ENCODE measurements at places on chromosomes 2 and 18.
A peak's percentile ranks its signal among the peaks of the same experiment; 100 is the strongest.

GRCh38 chr2:214676421-214677089 is 132.9 kb downstream of the BARD1 start:
- DNase-seq: no peak

GRCh38 chr18:75167137-75167536 is 41.8 kb downstream of the PTGR3 start:
- no peak for DNase-seq

DNA sequence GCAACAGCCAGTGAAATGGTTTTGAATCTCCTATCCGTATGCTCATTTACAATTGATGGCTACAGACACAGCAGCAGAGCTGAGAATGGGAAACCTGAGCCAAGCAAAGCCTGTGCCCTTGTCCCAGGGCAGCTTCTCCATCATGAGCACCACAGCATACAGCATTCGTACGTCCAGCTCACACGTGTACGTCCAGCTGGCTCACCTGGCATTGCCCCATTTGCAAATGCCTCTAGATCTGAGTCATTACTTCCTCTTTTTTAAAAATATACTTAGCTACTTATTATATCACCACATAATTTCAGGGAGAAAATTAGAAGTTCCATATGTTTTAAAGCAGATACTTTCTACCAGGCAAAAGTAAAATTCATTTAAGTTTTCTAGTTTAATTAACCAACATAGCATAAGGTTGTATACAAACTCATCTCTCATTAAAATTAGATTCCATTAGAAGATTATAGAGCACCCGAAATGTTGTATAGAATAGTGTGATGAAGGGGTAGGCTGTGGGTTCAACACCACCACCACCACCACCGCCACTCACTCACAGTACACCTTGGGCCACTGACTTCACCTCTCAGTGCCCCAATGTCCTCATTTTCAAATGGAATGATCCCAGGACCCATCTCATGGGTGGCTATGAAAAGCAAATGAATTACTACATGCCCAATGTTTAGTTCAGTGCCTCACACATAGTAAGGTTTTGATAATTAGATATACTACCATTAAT is 31.4 kb upstream of the TMEM177 start:
- DNase-seq: no peak

DNA sequence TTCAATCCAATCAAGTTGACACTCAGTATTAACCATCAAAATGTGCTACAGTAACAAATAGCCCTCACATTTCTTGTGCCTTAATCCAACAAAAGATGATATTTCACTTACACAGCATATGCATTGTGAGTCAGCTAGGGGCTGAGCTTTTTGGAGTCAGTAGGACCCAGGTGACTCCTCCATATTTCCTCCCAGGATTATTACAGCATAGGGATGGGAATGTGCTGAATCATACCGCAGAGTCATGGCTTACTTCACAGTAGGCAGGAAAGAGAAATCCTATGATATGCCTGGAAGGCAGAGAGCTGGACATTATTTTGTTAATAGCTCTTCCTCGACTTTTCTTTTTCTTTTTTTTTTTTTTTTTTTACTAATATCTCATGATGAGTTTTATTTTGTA is 153.3 kb downstream of the TMEM182 start:
- no peak for DNase-seq

GRCh38 chr2:227939271-227940027 is 68.0 kb downstream of the DAW1 start:
- no peak for DNase-seq

- peak; percentile 16 for DNase-seq
Measured at GRCh38 chr2:88269836-88270235, 99.7 kb downstream of the THNSL2 start.

GRCh38 chr2:228916416-228917090 is 354.5 kb downstream of the PID1 start:
- DNase-seq: no peak

Data from CD4-positive, alpha-beta T cell treated with Interleukin-1 beta for 1 hour (primary cell).